Fibroblast of skin of left biceps (primary cell): ENCODE measurements at places on chromosomes 6 and 20.

DNA sequence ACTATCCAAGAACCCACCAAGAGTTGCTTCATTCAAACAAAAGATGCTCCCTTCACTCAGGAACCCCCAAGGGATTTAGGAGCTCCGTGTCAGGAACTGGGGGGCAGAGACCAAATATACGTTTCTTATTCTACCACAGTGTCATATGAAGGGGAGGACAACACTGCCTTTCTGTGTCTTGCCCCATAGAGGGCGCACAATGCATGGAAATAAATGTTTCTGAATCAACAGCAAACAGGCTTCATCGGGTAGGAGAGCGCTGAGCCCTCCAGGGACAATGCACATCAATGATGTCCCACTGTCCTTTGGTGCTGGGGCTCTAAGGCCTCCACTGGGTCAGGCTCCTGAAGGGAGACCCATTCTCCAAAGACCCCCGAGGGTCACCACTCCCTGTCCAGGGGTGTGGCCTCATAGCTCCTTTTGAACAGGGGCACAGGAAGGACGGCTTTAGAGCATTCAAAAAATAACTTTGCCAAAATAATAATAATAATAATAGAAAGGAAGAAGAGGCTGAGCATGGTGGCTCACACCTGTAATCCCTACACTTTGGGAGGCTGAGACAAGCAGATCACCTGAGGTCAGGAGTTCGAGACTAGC lies 31.1 kb downstream of the PLG start:
- peak; percentile 5 for DNase-seq

DNA sequence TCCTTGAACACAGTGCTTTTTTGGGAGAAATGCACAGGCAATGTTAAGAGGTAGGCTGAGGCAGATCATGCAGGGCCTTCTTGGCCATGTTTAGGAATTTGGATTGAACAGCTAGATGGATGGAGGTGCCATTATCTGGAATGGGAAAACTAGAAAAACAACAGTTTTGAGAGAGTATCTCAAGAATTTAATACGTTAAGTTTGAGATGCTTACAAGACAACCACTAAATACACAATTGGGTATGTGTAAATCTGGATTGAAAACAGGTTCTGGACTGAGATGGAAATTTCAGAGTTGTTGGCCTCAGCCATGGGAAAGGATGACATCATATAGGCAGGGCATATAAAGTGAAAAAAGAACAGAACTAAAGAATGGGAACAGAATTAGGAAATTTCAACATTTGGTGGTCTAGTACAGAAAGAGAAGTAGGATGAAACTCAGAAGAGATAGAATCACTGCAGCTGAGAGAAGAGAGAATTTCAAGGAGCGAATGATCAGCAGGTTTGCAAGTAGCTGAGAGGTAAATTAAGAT lies 37.1 kb downstream of the NCOA7 start:
- no peak for DNase-seq

- DNase-seq, result no peak
Measured at GRCh38 chr6:153104220-153104619, 26.9 kb downstream of the RGS17 start.

GRCh38 chr20:51237791-51238190 lies 214.9 kb upstream of the KCNG1 start:
- no peak for DNase-seq

DNA sequence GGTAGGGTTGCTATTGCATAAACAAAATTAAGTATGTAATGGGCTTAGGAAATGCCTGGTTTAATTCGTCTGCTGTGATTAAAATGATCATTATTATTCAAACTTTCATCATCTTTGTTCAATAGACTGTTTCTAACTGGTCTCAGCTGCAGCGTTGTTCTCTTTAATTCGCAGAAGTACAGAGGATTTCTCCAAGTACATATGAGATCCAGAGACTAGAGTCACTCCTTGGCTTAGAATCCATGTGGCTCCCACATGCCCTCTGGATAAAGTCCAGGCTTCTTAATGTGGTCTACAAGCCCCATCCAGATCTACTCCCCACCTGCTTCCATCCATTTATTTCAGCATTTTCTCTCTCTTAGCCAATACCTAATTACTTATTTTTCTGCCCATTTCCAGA lies 1.1 kb upstream of the ZBTB24 start:
- DNase-seq, result no peak

GRCh38 chr6:94588301-94588700 lies 989.0 kb upstream of the MANEA start:
- DNase-seq, result no peak

GRCh38 chr6:166495487-166496314 lies 90.8 kb downstream of the RAMACL start:
- no peak for DNase-seq

DNA sequence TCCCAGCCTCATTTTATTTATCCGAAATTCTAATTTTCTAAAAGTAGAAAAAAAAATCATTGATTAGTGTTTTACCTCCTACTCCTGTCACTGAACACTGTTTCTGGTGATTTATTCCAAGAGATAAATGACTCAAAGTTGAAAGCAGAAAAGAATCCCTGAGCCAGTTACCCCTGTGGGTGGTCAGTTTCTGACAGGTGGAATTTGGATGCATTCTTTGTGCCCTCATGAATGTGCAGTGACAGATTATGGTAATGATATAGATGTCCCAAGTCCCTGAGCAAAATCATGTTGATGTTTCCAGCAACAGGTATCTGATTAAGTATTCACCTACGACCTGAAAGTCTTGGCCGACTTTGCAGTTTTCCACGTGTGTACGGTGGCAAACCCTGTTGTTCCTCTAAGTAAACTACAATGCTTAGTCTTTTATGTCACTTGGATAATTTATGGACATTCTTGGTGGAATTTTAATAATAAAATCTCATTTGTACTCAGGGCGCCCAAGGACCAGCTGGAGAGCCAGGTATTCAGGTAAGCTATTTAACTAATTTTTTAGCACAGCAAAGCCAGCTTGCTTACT lies 153.6 kb downstream of the COL9A1 start:
- no peak for DNase-seq

DNA sequence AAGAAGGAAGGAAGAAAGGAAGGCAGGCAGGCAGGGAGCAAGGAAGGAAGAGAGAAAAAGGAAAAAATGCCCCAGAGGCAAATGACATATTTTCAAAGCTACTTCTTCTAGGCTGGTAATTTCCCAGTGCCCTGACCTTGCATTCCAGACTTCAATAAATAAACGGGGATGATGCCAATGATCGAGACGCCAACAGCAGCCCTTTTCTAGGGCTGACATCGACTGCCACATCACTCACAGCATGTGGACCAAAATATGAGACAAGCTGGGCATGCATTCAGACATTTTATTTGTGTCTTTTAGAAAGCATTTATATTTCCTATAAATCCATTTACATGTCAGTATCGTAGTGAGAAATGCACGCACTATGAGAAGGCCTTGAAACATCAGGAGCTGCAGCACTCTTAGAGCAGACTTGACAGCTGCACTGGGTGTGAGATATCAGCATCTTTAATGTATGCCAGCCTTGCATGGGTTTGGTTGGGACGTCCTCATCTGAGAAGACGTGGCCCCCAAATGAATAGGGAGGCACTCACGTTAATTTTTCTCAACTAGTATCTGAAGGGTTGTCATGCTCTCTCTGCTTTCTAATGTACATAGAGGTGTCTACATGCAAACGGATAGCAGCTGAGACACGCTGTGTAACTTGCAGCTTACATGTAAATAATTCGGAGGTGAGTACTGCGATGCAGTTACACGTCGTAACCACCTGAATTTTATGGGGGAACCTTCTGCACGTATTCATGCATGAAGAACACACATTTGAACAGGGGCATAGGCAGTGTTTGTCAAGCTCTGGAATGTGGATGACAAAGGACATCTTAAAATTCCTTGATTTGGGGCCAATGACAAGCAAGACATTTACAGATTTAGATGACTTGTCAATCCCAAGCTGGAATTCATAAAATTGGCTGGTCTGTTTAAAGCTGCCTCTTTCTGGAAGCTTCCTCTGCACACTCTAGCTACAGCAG lies 149.1 kb upstream of the AGPAT4 start:
- DNase-seq, result no peak

DNA sequence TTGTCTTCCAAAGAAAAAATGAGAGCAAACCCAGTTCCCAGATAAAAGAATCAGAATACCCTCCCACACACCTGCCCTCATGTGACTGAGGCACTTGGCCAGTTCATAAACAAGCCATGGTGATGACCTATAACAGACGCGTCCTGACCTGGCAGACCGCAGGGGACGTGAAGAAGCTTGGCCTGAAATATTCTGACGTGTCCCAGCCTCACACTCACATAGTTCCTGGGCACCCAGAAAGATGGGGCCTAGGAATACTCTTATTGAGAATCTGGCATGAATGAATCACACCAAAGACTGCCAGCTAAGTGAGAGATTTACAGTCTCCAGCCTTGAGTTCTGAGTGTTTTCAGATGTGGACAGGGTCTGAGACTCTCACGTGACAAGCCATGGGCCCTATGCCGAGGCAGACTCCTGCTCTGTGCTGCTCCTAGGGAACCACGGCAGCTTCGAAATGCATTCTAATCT lies 17.2 kb upstream of the MAP3K4 start:
- peak; percentile 96 for DNase-seq

DNA sequence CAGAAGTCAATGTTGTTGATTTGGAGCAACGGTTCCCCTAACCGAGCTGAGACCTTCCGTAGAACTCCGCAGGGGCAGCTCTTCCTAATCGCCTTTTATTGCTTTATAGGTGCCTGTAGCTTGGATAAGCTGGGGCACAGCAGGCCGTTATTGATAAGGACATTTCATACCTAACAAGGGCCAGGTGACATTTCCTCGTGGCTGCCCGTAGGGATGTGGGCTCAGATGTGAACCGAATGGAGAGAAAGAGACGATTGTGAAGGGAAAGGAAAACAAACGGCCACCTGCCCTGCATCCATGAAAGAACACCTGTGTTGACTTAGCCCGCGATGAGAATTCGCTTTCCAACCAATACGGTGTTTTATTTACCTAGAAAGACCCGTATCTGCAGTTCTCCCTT lies 53.3 kb upstream of the DACT2 start:
- DNase-seq, result no peak

DNA sequence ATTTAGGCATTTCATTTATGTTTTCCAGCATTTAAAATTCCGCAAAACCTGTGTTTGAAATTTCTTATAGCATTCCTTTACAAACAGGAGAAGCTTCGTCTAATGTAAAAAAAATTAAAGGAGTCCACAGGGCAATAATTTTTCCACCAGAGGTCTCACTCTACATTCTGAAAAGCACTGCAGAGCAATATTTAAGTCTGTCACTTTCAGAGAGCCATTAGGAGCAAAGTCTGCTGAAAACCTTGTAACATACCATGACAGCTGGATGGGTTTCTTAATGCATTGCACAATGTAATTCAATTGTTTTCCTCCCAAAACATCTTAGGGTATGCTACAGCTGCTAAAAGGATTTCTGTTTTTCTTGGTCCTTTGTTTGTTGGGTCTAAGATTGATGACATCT lies 18.0 kb downstream of the BAG2 start:
- DNase-seq, result no peak

DNA sequence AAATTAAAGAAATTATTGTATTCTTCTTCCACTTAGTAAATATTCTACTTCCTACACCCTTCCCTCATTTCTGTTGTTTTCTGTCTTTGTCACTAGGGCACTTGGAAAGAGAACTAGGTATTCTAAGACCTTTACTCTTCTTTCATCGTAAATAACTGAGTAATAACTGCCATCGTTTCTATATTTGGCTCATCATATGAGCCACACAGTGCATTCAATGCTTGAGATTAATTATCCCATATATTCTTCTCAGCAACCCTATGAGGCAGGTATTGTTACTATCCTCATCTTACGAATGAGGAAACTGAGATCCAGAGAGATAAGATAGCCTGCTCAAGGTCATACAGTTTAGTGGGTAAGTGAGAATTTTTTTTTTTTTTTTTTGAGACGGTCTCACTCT lies 38.9 kb downstream of the LRP11 start:
- DNase-seq, result no peak

GRCh38 chr20:40753472-40753871 lies 64.4 kb upstream of the MAFB start:
- DNase-seq, result no peak

DNA sequence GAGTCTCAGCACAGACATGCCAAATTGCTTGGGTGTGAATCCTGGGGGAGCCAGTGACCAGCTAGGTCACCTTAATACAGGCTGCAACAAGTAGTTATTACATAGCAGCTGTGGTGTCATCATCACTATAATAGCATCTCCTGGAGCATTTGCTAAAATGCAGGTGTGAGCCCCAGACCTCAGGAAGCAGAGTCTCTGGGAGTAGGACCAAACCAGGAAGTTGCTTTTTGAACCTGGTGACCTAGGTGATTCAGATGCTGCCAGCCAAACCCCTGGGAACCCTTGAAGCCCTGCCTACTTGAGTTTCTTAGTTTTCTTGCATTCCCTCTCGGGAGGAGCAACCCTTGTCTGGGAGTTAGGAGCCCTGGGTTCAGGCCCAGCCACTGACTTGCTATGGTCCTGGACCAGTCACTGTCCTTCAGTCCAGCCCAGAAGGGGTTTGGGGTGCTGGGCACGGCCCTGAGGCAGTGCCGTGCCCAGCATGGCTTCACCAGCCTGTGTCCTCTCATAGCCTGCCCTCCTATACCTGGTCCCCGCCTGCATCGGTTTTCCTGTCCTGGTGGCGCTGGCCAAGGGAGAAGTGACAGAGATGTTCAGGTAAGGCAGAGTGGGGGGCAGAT lies 39.3 kb upstream of the ID1 start:
- DNase-seq, result no peak

GRCh38 chr6:1049900-1050299 lies 262.0 kb upstream of the FOXQ1 start:
- DNase-seq, result no peak

- DNase-seq, result peak; percentile 82
Measured at GRCh38 chr20:44736170-44737021, 9.3 kb upstream of the KCNK15 start.
